ENCODE measurements at places on chromosomes 3 and 15.

GRCh38 chr3:48664929-48665328, 2.2 kb upstream of the CELSR3 start:
- peaks cover 22% of the 10 kb centered on the region for H3K4me1 ChIP-seq
- H3K36me3 ChIP-seq, result peaks cover 11% of the 10 kb centered on the region

GRCh38 chr3:5143464-5143863, 21.4 kb downstream of the ARL8B start:
- DNase-seq, result no peak
- H3K27me3 ChIP-seq, result no peaks in the 10 kb centered on the region
- no peaks in the 10 kb centered on the region for H3K4me1 ChIP-seq
- H3K36me3 ChIP-seq, result peaks cover 61% of the 10 kb centered on the region
- H3K4me3 ChIP-seq, result no peak overlapping the region

GRCh38 chr3:166714206-166714605, 665.9 kb downstream of the ZBBX start:
- DNase-seq, result no peak
- H3K36me3 ChIP-seq, result no peaks in the 10 kb centered on the region
- no peak overlapping the region for H3K27ac ChIP-seq
- H3K4me3 ChIP-seq, result no peak overlapping the region

GRCh38 chr3:189272500-189273119, 100.8 kb downstream of the TPRG1 start:
- no peaks in the 10 kb centered on the region for H3K36me3 ChIP-seq
- no peaks in the 10 kb centered on the region for H3K27me3 ChIP-seq
- H3K4me3 ChIP-seq, result no peak overlapping the region

GRCh38 chr3:354432-354831, 157.9 kb downstream of the CHL1 start:
- H3K4me3 ChIP-seq, result no peak overlapping the region
- no peak overlapping the region for H3K27ac ChIP-seq
- H3K4me1 ChIP-seq, result no peaks in the 10 kb centered on the region
- peaks cover 38% of the 10 kb centered on the region for H3K27me3 ChIP-seq

- H3K4me3 ChIP-seq, result no peak overlapping the region
- peak overlapping the region; percentile 92 for H3K27ac ChIP-seq
- peaks cover 46% of the 10 kb centered on the region for H3K4me1 ChIP-seq
- no peaks in the 10 kb centered on the region for H3K27me3 ChIP-seq
These were observed 8.5 kb downstream of the CSRNP1 start for GRCh38 chr3:39144748-39145380.

GRCh38 chr3:53544357-53544756, 49.9 kb downstream of the CACNA1D start:
- H3K4me3 ChIP-seq, result no peak overlapping the region
- H3K4me1 ChIP-seq, result peaks cover 11% of the 10 kb centered on the region
- H3K27ac ChIP-seq, result no peak overlapping the region
- no peaks in the 10 kb centered on the region for H3K36me3 ChIP-seq
- no peaks in the 10 kb centered on the region for H3K27me3 ChIP-seq

GRCh38 chr3:184479426-184480126, 82.0 kb upstream of the EPHB3 start:
- DNase-seq, result no peak
- H3K36me3 ChIP-seq, result no peaks in the 10 kb centered on the region
- no peak overlapping the region for H3K4me3 ChIP-seq
- peak overlapping the region; percentile 22 for H3K27ac ChIP-seq

DNA sequence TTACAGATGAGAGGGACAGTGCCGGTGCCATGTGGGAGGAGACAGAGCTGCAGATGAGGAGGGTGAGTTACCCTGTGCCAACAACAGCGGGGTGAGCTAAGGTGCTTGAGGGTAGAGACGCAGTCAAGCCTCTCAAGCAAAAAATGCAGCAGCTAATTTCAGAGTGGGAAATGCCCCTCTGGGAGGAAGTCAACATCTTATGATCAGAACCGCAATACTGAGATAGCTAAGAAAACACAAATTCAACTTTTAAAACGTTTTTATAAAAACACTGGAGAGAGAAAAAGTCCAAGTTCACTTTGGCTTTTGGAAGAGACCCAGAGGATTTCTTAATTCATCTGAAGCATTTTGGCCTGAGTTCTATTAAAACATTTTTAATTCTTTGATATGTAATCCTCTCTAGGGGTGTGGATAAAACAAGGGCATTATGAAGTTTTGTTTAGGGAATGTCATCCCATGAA, 319.2 kb downstream of the SLC9A9 start:
- no peak for DNase-seq
- no peak overlapping the region for H3K4me3 ChIP-seq
- H3K4me1 ChIP-seq, result no peaks in the 10 kb centered on the region
- H3K27ac ChIP-seq, result no peak overlapping the region
- H3K36me3 ChIP-seq, result no peaks in the 10 kb centered on the region
- H3K27me3 ChIP-seq, result no peaks in the 10 kb centered on the region

DNA sequence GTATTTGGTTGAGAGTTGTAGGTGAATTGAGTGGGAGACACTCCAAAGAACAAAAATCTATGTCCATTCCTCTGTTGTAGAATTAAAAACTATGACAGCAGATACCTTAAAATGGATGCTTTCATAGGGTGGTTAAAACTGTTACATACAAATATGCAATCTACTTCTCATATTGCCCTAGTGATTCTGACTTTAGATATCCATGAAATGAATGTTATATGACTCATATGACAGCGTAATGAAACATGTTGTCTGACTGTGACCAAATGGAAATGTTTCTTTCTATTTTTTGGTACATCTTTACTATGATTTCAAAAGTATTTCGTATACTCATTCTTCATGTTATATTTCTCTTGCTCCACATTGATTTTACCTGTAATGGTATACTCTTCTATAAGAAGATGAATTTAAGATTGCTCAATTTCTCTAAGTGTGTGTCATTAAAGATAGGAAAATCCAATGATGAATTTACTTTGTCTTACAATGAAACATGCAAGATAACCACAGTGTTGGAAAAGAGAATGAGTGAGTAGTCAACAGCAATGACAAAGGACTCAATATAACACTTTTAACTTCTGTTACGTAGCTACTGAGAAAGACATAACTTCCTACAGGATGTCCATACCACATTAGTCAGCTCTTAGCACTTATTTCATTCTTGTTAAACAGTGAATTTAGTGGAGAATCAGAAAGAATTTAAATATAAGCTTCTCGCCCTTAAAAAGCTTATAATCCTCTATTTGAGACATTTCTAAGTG, 79.3 kb upstream of the LSAMP start:
- H3K4me3 ChIP-seq, result no peak overlapping the region
- H3K27me3 ChIP-seq, result no peaks in the 10 kb centered on the region
- no peaks in the 10 kb centered on the region for H3K36me3 ChIP-seq
- H3K4me1 ChIP-seq, result no peaks in the 10 kb centered on the region

- DNase-seq, result peak; percentile 76
- H3K4me3 ChIP-seq, result peak within 1 kb of the TSS; percentile 93
- peaks cover 19% of the 10 kb centered on the region for H3K4me1 ChIP-seq
- peak within 1 kb of the TSS; percentile 2 for H3K27ac ChIP-seq
These were observed at the start of gene SH3GL3 for GRCh38 chr15:83446904-83447709. TSS of gene SH3GL3 (plus strand) at chr15:83447341. CDS start at chr15:83447534, 193 bp downstream.

- H3K27ac ChIP-seq, result peak overlapping the region; percentile 99
- peak; percentile 77 for DNase-seq
- peaks cover 14% of the 10 kb centered on the region for H3K36me3 ChIP-seq
These were observed 567 bp downstream of the PFN2 start for GRCh38 chr3:149969940-149970715.

DNA sequence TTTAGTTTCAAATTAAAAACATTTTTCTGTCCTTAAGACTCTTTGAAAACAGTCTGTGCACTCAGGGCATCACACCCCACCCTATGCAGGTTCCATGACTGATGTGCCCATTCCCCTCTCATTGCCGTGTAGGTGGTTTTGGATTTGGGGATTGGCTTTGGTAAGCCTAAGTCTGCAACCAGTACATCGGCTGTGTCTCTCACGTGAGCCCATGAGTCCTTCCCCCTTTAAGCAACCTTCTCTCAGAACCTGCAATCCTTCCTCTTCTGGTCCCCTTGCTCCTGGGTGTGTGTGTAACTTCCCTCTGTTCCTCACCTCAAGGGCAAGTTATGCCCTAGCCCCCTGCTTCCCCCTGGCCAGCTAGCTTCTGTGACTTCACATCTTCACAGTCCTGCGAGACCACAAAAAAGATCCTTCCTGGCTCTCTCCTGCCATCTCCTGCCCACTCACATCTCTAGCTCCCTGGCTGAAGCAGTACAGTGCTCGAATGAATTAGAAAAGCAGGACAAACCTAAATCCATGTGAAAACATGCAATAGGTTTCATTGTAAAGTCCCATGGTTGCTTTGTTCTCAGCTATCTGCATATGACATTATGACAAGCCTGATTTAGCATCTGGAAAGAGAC, 126.7 kb downstream of the UACA start:
- peak overlapping the region; percentile 59 for H3K27ac ChIP-seq
- H3K4me1 ChIP-seq, result peaks cover 23% of the 10 kb centered on the region
- no peaks in the 10 kb centered on the region for H3K27me3 ChIP-seq

DNA sequence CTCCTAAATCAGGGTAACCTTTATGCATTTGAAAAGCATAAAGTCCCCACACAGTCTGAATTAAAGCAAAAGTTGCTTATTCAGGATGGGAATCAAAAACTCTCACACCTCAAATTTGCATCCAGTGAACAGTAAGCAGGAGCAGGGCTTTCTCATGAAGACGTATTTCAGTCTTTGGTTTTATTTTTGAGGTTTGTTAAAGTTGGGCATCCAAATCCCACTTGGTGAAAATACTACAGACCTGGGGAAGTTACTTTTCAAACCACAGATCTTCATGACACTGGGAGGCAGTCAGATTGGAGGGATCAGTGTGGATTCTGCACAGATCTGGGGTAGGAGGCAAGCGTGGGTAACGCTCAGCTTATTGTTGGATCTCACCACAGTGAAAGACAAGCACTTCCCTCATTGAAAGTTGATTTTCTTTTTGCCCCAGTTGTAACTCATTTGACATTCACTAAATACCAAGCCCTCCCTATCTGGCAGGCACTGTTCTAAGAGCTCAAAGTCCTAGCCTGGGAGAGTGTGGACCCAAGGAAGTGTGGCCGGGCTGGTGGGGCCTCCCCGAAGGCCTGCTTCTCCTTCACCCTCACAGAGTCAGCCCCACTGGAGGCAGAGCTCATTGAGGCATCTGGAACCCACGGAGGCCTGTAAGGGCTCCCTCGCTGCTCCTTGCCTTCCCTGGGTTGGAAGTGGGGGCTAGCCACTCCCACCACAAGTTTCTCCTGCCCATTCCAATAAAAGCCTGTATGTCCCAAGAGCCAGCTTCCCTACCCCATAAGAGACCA, 783 bp upstream of the ISG20 start:
- no peaks in the 10 kb centered on the region for H3K36me3 ChIP-seq
- peaks cover 32% of the 10 kb centered on the region for H3K4me1 ChIP-seq
- H3K27ac ChIP-seq, result no peak overlapping the region
- peak overlapping the region; percentile 14 for H3K4me3 ChIP-seq
- no peaks in the 10 kb centered on the region for H3K27me3 ChIP-seq

GRCh38 chr3:69658514-69659140, 80.6 kb upstream of the MITF start:
- no peaks in the 10 kb centered on the region for H3K36me3 ChIP-seq
- H3K4me1 ChIP-seq, result no peaks in the 10 kb centered on the region
- no peak overlapping the region for H3K27ac ChIP-seq
- no peak overlapping the region for H3K4me3 ChIP-seq
- no peaks in the 10 kb centered on the region for H3K27me3 ChIP-seq

GRCh38 chr3:98038286-98038685, 3.2 kb upstream of the GABRR3 start:
- H3K36me3 ChIP-seq, result peaks cover 2% of the 10 kb centered on the region
- peaks cover 38% of the 10 kb centered on the region for H3K27me3 ChIP-seq
- H3K4me3 ChIP-seq, result no peak overlapping the region
- H3K4me1 ChIP-seq, result peaks cover 3% of the 10 kb centered on the region
- DNase-seq, result no peak

GRCh38 chr3:17980863-17981262, 238.4 kb upstream of the TBC1D5 start:
- DNase-seq, result no peak
- no peaks in the 10 kb centered on the region for H3K36me3 ChIP-seq
- H3K27ac ChIP-seq, result no peak overlapping the region

DNA sequence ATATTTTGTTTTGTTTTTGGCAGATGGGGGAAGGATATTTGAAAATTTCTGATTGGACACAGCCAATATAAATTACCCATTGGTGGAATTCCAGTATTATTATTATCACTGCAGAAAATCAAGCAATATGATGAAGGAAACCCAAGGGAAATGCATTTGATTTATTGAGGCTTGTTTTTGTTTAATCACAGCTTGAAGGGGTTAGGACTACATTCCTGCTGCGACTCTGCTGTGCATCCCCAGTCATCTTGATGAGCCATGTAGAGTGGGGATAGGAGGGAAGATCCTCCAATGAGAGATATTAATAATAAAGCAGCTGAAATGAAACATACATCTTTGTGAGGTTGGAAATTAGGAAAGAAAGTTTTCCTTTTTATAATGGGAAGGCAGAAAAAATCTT, 208.6 kb downstream of the GAP43 start:
- no peak overlapping the region for H3K27ac ChIP-seq
- peaks cover 3% of the 10 kb centered on the region for H3K36me3 ChIP-seq
- no peak overlapping the region for H3K4me3 ChIP-seq
- peaks cover 7% of the 10 kb centered on the region for H3K4me1 ChIP-seq

DNA sequence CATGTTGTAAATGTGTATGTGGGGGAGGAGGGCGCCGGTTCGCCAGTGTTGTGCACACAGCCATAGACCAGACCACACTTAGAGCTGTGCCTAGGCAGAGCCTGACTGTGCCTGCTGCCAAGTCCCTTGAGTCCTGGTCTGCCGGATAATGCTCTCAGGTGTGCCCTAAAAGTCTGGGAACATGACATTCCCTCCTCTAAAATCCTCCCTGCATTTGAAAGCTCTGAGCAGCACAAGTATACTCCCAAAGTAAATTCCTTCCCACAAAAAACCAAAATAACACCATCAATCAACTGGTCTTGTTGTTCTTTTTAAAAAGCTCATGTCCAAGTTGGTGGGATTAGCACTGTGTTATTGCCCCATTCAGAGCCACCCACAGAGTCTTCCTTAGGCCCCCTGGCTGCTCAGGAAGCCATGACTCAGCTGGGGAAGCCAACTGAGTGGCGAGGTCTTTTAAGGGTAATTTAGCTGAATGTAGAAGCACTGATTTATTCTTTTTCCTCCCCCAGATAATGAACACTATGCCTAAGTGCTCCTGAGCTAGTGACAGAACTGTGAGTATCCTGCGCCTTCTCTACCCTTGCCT, 147.8 kb upstream of the MCTP2 start:
- no peak overlapping the region for H3K4me3 ChIP-seq
- no peaks in the 10 kb centered on the region for H3K27me3 ChIP-seq
- peaks cover 21% of the 10 kb centered on the region for H3K4me1 ChIP-seq
- no peak overlapping the region for H3K27ac ChIP-seq
- DNase-seq, result no peak
- no peaks in the 10 kb centered on the region for H3K36me3 ChIP-seq

- H3K27ac ChIP-seq, result no peak overlapping the region
- peaks cover 38% of the 10 kb centered on the region for H3K27me3 ChIP-seq
- no peak for DNase-seq
These were observed 235.2 kb downstream of the TLE3 start for GRCh38 chr15:69862540-69862939.

DNA sequence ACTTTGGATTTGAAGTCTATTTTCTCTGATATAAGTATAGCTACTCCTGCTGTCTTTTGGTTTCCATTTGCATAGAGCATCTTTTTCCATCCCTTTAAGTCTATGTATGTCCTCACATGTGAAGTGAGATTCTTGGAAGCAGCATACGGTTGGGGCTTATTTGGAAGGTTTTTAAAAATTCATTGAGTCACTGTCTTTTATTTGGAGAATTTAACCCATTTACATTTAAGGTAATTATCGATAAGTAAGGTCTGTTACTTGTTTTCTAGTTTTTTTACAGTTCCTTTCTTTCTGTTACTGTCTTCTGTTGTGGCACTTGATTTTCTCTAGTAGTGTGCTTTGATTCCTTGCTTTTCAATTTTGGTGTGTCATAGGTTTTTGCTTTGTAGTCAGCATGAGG, 14.0 kb downstream of the RUBCN start:
- no peak for DNase-seq
- no peak overlapping the region for H3K4me3 ChIP-seq
- H3K27me3 ChIP-seq, result no peaks in the 10 kb centered on the region
